ENCODE measurements at places on chromosomes 4 and X.

GRCh38 chr4:178917756-178918155 lies 1475.5 kb upstream of the AGA start:
- DNase-seq, result no peak

- no peak for DNase-seq
These were observed 85.4 kb upstream of the GBA3 start for GRCh38 chr4:22607382-22607781.

DNA sequence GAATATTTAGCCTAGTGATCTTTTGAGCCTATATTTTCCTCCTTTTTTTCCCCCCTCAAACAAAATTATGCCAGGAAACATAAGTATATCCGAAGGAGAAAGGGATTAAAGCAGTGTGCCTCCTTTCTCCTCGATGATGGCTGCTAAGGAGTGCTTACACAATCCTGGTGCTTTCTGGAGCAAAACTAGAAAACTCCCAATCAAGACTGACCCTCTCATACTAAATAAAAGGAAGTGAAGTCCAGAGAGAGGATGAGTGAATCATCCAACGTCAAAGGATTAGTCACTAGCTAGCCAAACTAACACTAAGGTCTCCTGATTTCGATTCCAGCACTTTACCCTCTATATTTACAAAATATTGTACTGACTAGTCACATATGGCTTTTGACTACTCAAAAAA lies 146.8 kb downstream of the PPP3CA start:
- no peak for DNase-seq

GRCh38 chr4:40857956-40858355 lies 108.2 kb downstream of the NSUN7 start:
- DNase-seq, result no peak

DNA sequence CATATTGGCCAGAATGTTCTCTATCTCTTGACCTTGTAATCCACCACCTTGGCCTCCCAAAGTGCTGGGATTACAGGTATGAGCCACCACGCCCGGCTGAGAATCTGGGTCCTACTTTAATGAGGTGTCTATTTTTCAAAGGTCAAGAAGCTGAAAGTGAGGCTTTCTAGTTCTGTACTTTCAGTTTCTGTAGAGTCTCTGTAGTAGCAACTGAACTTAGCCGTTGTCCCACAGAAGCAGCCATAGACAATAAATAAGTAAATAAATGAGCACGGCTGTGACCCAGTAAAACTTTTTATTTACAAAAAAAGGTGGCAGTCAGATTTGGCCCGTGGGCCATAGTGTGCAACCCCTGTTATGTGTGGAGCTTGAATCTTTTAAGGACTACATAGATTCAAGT lies 92.0 kb downstream of the FNIP2 start:
- no peak for DNase-seq

GRCh38 chr4:15778289-15779241 lies at the start of gene CD38:
Gene CD38, plus strand, starts transcription at chr4:15778328. Its CDS starts 87 bp downstream, at chr4:15778415.
- no peak for DNase-seq

DNA sequence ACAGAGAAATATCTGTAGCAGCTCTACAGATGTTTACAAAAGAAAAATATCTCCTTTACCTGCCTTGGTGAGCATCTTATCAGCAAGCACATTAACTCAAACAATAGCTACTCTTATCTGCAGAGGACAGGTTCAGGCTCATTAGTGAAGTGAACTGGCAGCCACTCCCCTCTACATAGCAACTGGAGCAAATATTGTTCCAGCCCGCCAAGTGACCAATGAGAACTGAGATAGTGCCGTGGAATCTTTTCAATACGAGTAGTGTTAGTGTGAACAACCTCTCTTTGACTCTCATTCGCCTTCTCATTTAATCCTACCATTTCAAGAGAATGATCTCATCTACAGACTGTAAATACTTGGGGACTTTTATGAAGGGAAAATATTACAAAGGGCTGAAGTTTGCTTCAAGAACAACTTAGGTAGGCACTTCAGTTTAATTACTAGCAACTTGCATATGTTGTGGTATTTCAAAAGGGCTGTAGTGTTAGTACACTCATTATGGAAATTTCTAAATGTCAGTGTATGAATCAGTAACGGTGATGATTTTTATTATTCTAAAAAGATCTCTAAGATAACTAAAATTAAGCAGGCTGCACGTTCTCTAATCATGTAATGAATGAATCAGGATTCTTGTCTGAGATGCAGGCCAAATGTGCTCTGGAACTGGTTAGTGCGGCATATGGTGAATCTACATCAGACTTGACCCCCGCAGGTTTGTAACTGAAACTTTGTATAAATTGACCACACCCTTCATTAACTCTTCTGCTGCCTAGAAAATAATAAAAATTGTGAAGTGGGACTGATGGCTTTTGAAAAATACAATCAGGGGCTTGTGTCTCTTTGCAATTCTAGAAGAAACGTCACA lies 72.4 kb downstream of the PALLD start:
- no peak for DNase-seq

GRCh38 chr4:140612357-140612756 lies 43.6 kb upstream of the UCP1 start:
- no peak for DNase-seq

DNA sequence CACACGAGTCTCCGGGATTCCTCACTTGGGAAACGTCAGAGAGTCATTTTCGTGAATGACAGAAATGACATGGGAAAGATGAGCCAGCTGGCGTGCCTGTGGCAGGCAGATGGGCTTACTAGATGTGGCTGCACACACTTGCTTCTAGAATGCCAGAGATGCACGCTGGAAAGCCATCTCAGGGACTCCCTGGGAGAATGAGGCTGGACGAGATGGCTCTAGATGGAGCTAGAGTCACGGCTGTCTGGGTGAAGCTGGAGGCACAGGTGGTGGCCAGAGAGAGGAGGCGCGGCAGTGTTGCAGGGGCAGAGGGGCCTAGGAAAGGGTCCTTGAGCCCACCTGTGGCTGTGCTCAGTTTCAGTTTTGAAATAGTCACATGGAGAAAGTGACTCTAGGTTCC lies 26.0 kb downstream of the TKTL1 start:
- no peak for DNase-seq

Data from forelimb muscle (tissue), 1 donor.